CD4-positive, alpha-beta memory T cell (primary cell): ENCODE measurements at places on chromosomes 4 and X.

GRCh38 chr4:3321295-3321889 lies 28.6 kb downstream of the RGS12 start:
- no peak for DNase-seq

DNA sequence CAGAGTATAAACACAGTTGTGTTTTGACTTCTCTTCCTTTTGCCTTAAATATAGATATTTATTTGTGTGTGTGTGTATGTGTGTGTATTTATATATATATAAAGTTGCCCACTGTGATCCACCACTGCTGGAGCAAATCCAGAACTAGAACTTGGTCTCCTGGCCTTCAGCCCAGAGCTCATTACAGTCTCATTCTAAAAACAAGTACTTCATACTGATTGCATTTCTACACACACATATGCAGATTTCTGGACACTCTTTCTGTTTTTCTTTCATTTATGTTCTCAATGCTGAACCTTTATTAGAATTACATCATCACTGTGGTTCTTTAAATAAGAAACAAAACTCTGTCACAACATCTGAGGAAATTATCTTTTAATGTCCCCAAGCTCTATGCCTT lies 381 bp downstream of the TXK start:
- no peak for DNase-seq

DNA sequence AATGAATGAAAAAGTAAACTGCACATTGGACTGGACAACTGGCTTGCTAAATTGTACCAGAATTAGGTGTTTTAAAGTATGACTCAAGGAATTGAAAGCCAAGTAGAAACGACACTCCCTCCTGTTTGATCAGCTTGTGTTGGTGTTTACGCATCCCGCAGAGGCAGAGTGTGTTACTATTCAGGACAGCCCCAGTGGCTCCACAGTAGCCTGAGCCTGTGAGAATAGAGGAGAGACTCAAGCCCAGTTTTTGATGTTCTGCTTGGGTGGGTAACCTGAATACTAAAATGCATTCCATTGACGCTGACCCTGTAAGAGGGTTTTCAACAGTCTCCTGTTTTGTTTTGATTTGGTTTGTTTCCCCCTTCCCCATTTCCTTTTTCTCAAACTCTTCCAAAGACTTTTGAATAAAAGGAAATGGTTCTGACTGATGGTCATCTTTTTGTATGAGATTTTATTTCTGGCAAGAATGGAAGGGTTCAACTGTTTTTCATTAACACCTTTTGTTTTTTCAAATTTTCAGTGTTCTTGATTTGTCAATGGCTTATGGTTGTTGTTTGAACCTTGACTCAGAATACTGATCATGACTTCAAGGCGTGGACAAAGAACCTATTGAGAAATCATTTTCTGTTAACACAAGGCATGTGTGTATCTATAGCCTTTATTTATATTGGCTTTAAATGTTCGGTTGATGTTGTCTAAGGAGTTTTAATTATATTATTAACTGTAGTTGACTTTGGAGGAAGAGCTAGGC lies 10.2 kb downstream of the ADGRL3 start:
- no peak for DNase-seq

DNA sequence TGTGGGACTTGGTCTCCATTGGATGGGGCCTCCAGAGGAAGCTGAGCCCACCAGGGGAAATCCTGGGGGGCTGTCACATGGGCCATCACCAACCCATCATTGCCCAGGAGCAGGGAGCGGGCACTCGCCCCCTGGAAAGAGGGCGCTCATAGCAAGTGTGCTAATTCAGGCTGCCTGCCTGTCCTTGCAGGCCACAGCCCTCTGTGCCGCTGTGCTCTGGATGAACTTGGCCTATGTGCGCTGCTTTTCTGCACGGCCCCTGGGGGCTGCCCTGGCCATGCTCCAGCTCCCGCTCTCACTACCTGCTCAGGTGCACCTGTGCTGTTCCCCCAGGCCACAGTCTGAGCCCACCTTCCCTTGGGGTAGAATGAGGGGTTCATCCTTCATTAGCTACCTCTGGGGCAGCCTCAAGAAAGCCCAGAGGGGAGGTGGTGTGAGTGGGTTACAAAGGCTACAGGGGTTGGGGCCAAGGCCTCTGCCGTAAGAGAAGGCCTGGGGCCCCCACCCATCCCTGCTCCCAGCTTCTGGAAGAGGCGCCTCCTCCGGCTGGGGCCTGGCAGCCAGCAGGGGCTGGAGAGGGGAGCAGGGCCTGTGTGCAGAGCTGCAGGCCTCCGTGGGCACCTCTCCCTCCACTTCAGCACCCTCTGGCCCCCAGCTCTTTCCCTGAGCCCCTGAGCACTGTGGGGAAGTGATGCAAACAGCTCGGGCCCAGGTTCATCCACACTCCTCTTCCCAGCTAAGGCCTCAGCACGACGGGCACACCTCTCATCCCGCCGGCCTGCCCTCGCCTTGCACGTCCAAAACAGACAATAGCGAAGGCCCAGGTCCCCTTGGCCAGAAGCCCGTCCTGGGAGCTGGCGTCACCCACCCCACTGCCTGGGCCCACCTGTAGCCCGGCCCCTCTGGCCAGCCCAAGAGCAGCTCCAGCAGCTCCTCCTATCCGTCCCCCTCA lies 8.9 kb downstream of the CFAP99 start:
- no peak for DNase-seq

DNA sequence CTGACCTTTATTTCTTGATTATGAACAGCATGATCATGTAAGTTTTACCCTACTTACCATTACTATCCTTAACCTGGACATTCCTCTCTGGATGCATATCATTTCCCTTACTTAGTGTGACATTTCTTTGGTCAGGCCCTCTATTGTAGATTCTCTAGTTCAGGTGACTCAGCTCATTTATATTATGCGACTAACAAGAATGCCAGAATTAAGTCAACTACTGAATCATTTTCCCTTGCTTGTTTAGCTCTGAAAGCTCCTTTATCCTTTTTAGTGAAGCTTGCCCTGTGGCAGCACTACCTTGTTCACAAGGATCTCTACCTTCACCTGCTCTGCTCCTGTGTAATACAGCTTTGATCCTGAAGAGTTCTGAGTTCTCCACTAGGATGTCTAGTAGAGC lies 15.1 kb upstream of the UGT2B17 start:
- no peak for DNase-seq

DNA sequence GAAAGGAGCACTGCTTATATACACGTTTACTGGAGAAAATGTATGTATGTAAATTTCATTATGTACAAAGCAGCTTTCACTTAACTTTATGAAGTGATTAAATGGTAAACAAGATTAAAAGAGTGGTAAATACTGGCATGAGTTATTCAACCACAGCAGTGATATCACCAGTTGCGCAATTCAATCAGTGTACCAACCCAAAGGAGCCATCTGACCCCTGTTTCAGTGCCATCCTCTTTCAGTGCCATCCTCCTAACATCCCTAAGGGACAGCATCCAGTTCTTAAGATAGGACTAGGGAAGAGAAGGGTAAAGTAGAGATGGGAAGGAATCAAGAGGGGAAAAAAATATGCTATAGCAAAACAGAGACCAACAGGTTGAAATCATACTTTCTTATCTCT lies 16.2 kb downstream of the HPF1 start:
- DNase-seq: no peak

GRCh38 chr4:121073004-121073435 lies 685 bp upstream of the NDNF start:
- no peak for DNase-seq

GRCh38 chrX:120514236-120514635 lies 45.1 kb upstream of the LAMP2 start:
- no peak for DNase-seq

GRCh38 chr4:76293772-76294171 lies 12.8 kb upstream of the STBD1 start:
- no peak for DNase-seq
